ENCODE measurements at places on chromosomes 3 and 15. TPM values are rescaled to one million over a fixed set of nuclear protein-coding genes. Genes with fewer than 3 reads are reported as not detected.

The DAZL gene
- not detected for total RNA-seq

The SKIL gene
- total RNA-seq: 48.5 TPM

The ZNF660 gene
- 3.8 TPM for total RNA-seq

The GOLGA6A gene
- 0.58 TPM for total RNA-seq

The DGKG gene
- total RNA-seq: 1.9 TPM

The SKOR1 gene
- total RNA-seq: 0.35 TPM

The ACSBG1 gene
- total RNA-seq: not detected

The TMEM108 gene
- total RNA-seq: 1.1 TPM

The PLA2G4F gene
- total RNA-seq: 0.26 TPM

The PRKCI gene
- total RNA-seq: 54.4 TPM

The STX19 gene
- not detected for total RNA-seq

The SPINT1 gene
- 38.1 TPM for total RNA-seq

The ARGFX gene
- total RNA-seq: not detected

Measured in uterus (tissue), 4 donors.